Vagina (tissue), 2 donors: ENCODE measurements at places on chromosomes 3 and 15. TPM values are rescaled to one million over a fixed set of nuclear protein-coding genes. Genes with fewer than 3 reads are reported as not detected.

- no peak for DNase-seq
- H3K27ac ChIP-seq = no peak overlapping the region
- no peaks in the 10 kb centered on the region for H3K36me3 ChIP-seq
- no peaks in the 10 kb centered on the region for H3K4me1 ChIP-seq
- H3K27me3 ChIP-seq = no peaks in the 10 kb centered on the region
Measured at GRCh38 chr3:117131259-117131658, 421.7 kb downstream of the TUSC7 start.

DNA sequence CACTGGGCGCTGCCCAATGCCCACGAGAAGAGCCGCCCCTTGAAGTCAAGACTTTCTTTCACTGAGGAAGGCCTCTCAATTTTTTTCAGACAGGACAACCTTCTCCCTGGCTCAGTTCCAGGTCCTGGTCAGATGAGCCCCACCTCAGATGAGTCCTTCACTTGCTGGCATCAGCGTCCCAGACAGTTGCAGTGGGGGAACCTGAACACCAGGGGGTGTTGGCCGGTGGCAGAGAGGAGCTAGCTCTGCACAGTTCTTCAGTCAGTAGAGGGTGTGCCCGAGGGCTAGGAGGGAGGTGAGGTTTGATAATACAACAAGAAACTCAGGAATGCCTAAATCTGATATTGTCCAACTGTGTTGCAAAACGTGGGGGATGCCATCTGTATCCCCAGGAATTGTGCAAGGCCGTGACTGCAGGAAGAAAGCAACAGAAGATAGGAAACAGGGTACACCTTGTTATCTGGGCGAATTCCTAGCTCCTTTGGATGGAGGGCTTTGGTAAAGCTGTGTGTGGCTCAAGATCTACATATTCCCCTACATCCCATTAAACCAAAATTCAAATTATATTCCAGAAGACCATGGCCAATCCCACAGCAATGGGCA, 34.3 kb downstream of the CCR3 start:
- no peak overlapping the region for H3K27ac ChIP-seq
- H3K27me3 ChIP-seq = no peaks in the 10 kb centered on the region
- H3K4me3 ChIP-seq = no peak overlapping the region
- no peaks in the 10 kb centered on the region for H3K36me3 ChIP-seq
- peaks cover 4% of the 10 kb centered on the region for H3K4me1 ChIP-seq

DNA sequence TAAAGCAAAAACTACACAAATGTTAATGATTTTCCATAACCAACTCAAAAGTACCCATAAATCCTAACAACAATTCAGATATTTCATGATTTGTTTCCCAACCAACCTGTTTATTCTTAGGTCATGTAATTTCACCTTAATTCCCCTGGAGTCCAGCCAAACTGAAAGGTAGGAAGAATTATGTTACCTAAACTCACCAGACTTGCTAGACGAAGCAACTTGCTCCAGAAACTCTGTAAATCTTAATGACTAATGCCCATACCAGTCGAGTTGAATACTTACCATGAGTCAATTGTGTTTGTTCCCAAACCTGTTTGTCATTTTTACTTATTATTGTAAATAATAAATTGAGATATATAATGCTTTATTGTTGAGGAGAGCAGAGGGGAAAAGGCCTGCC, 1030.0 kb downstream of the TBL1XR1 start:
- H3K36me3 ChIP-seq = no peaks in the 10 kb centered on the region
- H3K27ac ChIP-seq = no peak overlapping the region
- no peaks in the 10 kb centered on the region for H3K27me3 ChIP-seq
- DNase-seq = no peak
- H3K4me3 ChIP-seq = no peak overlapping the region

- no peak overlapping the region for H3K4me3 ChIP-seq
- H3K27me3 ChIP-seq = no peaks in the 10 kb centered on the region
- H3K36me3 ChIP-seq = no peaks in the 10 kb centered on the region
Measured at GRCh38 chr3:76871655-76872054, 168.2 kb upstream of the ROBO2 start.

Gene POLQ
- total RNA-seq = 2.5 TPM

Gene CCDC39
- total RNA-seq = not detected

Gene ASB14
- not detected for total RNA-seq
